Stimulated activated CD4-positive, alpha-beta T cell treated with anti-CD3 and anti-CD28 coated beads, Interleukin-4, amount 100 ng/mL, for 4 hours (primary cell): ENCODE measurements at places on chromosomes 5 and 9.

DNA sequence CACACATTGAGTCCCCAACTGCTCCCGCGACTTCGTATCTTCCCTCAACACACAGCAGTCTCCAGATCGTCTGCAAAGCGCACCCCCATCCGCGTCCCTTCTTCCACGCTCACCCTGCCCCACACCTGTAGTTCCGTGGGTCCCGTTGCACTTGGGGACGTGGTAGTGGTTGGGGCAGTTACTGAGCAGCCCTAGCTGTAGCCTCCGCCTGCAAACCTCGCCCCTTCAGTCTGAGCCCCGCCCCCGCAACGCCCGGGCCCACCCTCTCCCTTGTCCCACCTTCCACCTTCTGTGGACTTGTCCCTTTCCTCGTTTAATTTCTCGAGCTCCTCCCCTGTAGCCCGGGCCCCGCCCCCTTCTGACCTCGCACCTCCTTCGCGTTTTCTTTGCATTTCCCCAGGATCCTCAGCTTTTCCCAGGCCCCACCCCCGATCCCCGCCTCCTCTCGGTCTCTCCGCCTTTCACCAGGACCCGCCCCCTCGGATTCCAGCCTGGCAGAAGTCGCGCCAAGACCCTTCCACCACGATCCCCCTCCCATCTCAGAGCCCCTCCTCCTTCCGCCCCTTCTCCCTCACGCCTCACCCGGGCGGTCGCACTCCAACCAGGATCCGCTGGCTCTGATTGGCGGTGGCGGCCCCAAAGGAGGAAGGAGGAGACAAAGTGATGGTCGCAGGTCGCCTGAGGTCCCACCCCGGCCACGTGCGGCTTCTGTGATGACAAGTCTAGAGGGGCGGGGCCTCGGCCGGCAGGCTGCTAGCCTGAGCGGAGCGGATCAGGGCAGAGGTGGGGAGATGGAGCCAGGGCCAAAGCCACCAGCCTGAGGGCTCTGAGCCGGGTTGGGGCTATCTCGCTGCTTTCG lies at the start of gene ATOSB:
Gene ATOSB, minus strand, starts transcription at position 183 of the 859 bp plus-strand sequence. CDS start 7,588 bp downstream, outside the sequence.
- DNase-seq: peak; percentile 89

GRCh38 chr5:96114736-96115135 lies 153.1 kb upstream of the ELL2 start:
- no peak for DNase-seq

GRCh38 chr5:134224888-134225779 lies 739 bp downstream of the PPP2CA start:
- DNase-seq: peak; percentile 48

DNA sequence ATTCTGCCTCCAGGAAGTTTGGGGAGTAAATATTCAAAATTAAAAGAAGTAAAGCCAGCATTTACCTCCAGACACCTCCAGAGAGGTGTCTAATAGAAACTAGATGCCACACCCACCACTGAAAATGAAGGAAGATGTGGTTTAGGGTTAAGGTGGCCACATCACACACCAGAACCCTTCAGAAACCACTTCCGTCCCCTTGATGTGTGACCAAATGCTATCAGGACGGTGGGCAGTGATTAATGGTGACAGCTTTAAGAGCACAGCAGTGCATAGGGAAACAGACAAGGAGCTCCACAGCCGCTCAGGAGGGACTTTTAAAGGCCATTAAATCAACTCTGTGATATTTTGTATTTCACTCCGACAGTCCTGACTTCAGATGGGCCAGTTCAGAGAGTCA lies 295.2 kb downstream of the BRINP1 start:
- no peak for DNase-seq

DNA sequence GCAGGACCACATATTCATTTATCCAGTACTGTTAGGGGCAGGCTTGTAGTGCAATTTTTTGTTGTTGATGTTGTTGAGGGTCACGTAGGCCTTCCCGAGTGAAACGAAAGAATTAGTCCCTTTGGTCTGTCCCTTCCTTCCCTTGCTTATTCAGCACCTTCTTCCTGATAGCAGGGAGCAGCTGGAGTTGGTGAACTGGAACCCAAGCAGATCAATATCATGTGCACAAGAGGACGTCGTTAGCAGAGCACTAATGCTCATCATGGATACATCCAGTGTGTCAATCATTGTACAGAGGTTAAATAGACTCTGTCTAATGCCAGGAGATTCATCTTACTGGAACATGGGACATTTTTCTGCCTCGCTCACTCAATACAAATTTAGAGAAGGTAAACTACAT lies 33.0 kb upstream of the MAP1B start:
- DNase-seq: no peak

GRCh38 chr9:35829764-35830096 lies 702 bp downstream of the TMEM8B start:
- no peak for DNase-seq

DNA sequence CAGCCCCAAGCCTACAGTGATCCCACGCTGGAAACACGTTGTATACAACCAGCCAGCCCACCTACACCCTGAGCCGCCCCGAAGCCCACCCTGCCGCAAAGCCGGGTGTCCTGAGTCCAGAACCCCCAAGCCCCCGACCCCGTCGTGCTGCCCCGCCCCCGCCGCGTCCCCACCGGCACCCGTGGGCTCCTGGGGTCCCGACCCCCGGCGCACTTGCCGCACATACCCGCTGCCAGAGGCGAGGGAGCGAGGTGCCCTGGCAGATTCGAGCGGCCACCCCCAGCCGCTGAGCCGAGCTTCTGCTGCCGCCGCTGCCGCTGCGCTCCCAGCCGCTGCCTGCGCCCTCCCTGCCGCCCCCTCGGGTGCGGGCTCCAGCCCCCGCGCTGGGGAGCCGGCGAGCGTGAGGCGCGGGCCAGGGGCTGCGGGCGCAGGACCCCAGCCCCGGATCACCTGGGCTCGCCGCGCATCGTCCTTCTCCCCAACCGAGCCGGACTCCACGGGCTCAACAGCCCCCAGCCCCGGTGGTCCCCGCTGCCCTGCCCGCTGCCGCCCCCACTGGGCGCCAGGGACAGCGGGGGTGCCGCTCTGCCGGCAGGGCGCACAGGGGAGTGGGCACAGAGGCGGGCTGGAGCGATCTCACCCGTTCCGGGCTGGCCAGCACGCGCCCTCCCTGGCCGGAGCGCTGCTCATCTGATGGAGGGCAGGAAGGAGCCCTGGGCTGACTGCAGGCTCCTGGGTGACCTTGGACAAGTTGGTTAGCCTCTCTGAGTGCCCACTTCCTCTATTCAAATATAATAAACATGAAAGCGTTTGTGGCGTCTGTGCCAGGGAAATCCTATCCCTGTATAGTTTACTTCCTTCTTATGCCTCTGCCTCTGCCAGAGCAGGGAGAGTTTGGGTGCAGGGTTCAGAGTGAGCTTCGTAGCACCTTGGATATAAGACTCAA lies at the start of gene HTR4:
Gene HTR4, minus strand, starts transcription at position 692 of the 946 bp plus-strand sequence. CDS start 17,513 bp downstream, outside the sequence.
- no peak for DNase-seq

DNA sequence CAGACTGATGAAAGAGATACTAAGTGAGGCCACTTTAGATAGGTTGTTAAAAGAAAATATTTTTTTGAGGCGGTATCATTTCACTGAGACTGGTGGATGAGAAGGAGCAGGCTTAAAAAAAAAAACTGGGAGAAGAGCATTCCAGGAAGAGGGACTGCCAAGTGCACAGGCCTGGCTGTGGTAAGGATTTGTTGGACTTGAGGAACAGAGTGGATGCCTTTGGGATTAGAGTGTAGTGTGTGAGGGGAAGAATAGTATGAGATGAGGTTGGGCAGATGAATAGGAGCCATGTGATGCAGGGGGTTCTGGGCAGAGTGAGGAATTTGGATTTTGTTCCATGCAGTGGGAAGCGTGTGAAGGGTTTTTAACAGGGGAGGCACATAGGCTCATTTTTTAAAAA lies 57.9 kb downstream of the PBX3 start:
- DNase-seq: no peak

GRCh38 chr5:80885396-80886000 lies 74.7 kb upstream of the RASGRF2 start:
- DNase-seq: no peak

DNA sequence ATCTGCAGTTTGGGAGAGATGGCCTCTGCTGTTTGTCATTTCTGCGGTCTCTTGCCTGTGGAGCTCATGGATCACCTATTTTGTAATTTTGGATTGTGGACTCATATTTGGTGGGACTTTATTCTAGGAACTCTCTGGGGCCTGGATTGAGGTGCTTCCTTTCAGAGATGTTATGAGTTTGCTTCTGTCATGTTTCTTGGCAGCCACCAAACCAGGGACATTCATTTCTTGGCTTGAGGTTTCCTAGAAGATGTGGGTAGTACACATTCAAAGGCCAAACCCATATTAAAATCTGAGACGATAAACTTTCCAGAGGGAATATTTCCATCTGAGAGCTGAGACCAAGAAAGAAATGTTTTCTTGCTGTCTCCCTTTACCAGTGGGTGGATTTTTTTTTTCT lies 37.2 kb upstream of the GADD45G start:
- no peak for DNase-seq

- DNase-seq: no peak
These were observed 1.6 kb upstream of the ARAP3 start for GRCh38 chr5:141683596-141684141.

GRCh38 chr5:131783874-131784273 lies 12.9 kb downstream of the FNIP1 start:
- DNase-seq: no peak

DNA sequence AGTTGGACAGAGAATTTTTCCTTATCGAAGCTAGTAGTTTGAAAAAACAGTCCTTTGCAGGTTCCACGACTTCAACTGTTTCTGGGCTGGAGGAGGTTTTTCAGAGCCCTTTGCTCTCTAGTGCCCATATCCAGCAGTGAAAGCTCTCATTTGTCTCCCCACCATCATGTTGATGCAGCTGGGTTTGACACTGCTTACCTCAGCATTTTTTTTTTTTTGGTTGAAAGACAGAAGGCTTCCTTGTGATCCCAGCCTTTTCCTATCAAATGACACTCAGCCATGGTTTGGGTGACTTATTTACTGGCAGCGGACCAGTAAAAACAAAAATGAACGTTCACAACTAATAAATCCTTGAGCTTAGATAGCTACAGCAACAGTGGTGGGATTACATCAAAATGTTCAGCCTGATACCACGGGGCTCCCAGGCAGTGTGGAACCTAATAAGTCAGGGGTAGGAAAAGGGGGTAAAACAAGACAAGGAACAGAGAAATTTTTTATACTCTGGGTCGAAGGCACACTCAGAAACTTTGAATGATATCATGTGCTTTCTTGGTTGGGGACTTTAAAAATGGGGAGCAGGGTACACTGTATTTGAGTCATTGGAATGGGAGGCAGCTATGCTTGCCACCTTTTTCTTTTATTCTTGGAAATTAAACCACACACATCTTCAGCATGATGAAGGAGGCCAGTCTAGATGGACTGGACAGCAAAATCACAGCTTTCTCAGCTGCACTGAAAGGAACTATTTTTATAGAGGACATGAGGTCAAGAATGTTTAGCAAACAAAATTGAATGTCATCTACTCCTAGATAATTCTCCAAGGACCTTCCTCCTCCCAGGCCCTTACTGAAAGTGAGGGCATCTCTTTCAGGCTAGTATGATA lies 308.9 kb upstream of the MPDZ start:
- DNase-seq: no peak

DNA sequence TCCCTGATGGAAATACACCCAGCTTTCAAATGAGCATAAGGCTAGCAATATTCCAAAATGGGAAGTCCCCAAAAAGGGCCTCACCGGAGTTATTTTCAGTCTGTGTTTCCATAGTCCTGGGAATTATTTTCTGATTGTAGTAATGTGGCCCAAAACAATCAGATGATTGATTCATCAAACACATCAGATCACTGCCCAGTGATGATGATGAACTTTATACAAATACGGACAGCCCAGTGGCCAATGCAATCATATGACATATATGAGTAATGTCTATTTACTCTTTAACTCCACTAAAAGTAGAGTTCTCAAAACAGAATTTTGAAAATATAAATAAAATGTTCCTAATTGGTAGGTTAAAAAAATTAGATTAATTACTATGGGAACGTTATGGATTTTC lies 467.8 kb downstream of the ZNF608 start:
- no peak for DNase-seq

- DNase-seq: no peak
These were observed 10.5 kb upstream of the B4GALT1 start for GRCh38 chr9:33177639-33178038.

DNA sequence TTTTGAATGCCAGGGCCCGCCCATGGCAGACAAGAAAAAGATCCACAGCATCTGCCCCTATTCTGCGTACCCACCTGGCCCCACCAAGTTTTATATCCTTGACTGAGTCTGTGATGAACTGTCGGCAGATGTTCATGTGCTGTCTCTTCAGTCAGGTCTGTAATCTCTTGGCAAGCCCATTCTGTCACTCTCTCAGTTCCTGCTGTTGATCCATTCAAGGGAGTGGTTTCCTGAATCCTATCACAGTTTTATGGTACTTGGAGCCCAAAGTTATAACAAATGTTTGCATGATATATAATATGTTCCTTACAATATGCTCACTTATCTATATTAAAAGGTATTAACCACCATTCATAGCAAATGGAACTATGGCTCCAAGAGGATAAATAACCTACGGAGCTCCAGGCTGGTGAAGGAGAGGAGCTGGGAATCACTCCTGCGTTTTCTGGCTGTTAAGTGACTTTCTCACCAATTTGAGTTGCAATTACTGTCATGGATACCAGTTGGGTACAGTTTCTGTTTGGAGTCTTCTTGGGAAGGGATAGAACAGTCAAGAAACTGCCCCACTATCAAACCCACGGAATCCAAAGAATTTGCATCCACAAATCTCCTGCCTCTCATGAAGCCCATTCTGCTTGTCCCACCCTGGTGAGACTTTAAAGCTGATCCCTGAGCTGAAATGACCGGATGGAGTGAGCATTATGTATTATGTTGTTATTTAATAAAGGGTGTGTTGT lies 103.4 kb upstream of the SPRY4 start:
- DNase-seq: no peak

DNA sequence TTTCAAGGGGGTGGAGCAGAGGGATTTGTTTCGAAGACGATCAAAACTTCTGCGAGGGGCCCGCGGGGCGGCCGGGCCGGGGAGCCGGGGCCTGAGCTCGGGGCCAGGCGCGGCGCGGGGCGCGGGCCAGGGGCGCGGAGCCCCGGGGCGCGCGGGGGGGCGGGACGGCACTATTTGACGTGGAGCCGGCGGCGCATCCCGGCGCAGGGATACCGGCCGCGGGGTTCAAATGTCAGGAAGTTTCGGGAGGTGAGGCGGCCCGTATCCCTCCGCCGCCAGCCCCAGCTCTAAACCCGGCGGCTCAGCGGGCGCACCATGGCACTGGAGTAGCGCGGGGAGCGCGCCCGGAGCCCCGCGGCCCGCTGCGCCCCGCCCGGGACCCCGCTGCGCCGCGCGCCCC lies at the start of gene LMX1B:
Gene LMX1B, plus strand, starts transcription at position 278 of the 400 bp plus-strand sequence. CDS start 522 bp downstream, outside the sequence.
- no peak for DNase-seq

- no peak for DNase-seq
These were observed 6.2 kb downstream of the TMEM8B start for GRCh38 chr9:35835216-35835632.

DNA sequence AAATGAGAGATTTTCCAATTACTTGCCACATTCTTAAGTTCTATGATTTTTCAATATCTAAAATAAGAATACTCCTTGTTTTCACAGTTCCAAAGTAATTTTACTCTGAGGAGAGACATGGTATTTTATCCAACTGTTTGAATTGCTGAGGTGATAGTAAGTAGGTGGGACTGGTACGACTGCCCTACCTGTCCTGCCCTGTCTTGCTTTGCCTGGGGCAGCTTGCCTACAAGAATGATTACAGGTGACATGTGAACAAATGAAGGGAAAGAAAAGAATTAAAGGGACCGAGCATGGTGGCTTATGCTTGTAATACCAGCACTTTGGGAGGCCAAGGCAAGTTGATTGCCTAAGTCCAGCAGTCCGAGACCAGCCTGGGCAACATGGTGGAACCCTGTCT lies 41.6 kb upstream of the HMGCS1 start:
- no peak for DNase-seq

- no peak for DNase-seq
These were observed 14.0 kb downstream of the GGTA1 start for GRCh38 chr9:121485623-121486022.
